ENCODE measurements at places on chromosomes 12 and 14.

DNA sequence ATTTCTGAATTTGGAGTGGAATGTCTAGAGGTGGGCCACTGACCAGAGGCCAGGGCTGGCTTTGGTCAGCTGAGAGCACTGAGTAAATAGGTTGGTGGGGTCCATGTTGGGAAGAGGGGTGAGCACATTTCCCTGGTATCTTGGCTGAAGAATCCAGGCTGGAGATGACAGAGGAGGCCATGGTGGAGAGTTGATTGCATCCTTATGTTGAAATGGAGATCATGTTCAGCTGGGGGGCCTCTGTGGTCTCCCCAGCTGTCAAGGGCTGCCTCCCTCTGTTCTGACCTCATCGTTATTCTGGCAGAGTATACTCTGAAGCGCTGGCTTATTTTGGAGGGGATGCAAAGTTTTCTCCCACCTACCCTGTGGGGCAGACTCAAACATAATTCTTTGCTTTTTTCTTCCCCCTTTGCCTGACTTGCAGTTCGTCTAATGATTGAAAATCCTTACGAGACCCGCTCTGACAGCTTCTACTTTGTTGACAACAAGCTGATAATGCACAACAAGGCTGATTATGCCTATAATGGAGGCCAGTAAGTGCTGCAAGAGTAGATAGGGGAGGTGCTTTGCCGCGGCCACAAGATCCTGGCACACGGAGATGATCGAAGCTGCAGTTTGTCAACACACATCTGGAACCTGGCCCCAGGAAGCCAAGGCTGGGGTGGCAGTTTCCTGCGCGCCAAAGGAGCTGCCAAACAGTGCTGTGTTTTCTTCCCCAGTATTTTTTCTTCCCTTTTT lies 6.0 kb upstream of the ACADS start:
- DNase-seq: no peak

GRCh38 chr14:67524634-67524963 lies 8.5 kb upstream of the PLEKHH1 start:
- DNase-seq: no peak

GRCh38 chr12:45504316-45505010 lies 225.0 kb upstream of the ARID2 start:
- DNase-seq: no peak

- DNase-seq: no peak
These were observed 84.8 kb downstream of the PRKCH start for GRCh38 chr14:61406198-61406597.

GRCh38 chr12:51465491-51465890 lies 40.9 kb downstream of the SLC4A8 start:
- DNase-seq: no peak

- no peak for DNase-seq
These were observed 498 bp downstream of the PIANP start for GRCh38 chr12:6699989-6700645.

- DNase-seq: no peak
These were observed 3.7 kb upstream of the PNMA1 start for GRCh38 chr14:73717711-73718417.
